ENCODE measurements at places on chromosomes 7 and 10.

GRCh38 chr10:77925410-77925794, 1.2 kb downstream of the DLG5 start:
- DNase-seq: no peak

DNA sequence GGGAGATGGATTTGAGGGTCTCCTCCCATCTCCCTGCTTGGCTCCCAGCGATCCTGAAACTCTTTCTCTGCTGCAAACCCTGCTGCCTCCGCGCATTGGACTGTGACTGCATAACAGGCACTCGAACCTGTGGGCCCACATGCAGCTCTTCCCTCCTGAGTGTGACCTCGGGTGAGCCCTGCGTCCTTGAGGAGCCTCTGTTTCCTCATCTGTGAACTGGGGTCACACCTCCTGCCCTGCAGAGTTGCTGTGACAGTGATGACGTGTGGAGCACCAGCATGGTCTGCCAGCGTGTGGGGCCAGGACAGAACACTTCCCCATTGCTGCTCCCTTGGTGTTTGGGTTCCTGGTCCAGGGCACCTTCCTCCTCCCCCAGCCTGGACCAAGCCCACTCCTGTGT, 46.9 kb upstream of the PSMG3 start:
- DNase-seq: no peak

DNA sequence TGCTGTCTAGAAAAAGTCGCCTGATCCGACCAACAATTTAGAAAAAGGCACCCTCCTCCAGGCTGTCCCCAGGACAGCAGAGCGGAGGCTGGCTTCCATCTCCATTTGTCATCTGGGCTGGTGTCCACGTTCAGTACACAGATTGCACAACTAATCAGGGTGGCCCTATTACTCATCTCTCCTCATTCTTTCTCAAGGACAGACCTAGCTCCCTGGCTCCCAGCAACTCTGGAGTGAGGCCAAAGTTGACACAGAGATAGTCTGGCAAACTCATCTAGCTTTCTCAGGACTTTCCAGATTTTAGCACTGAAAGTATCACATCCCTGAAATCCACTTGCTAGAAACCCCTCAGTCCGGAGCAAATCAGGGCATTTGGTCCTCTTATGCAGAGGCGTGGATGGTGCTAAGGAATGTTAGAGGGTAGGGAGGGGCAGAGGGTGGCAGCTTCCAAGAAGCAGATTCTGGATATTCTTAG, 75.1 kb downstream of the DNAH11 start:
- DNase-seq: no peak

DNA sequence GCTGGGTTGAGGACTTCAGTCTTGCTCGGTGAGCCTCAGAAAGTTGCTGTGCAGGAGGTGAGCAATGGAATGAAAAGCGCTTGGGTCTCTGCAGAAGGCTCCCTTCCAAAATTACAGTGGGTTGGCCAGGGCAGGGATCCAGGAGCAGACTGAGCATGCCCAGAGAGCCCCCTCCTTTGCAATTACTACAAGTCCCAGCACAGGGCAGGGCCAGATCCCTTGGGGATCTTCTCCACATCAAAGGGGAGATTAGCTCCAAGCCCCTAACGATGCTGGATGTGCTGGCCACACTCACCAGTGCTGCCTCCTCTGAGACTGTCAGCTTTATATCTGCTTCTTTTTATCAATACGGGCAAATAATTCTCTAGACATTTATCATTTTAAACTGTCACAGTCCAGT, 337.5 kb downstream of the RPS24 start:
- DNase-seq: no peak

GRCh38 chr7:102469972-102470825, 5.4 kb downstream of the LRWD1 start:
- no peak for DNase-seq
